Foreskin keratinocyte (primary cell): ENCODE measurements at places on chromosomes 2 and 18. TPM values are rescaled to one million over a fixed set of nuclear protein-coding genes. Genes with fewer than 3 reads are reported as not detected.
A peak's percentile ranks its signal among the peaks of the same experiment; 100 is the strongest.

DNA sequence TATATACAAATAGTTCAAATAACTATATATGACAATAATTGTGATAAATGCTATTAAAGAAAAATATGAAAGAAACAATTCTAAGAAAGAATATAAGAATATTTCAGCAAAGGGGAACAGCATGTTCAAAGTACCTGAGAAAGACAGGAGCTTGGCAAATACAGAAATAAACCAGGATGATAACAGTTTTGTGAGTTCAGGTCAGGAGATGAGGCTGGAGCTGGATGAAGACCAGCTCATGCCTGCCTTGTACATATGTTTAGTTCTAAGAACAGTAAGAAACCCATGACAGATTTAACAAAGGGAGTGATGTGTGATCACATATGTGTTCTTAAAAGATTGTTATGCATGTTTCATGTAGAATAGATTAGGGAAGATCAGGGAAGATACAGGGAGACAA lies 98.2 kb downstream of the R3HDM1 start:
- no peak for DNase-seq

DNA sequence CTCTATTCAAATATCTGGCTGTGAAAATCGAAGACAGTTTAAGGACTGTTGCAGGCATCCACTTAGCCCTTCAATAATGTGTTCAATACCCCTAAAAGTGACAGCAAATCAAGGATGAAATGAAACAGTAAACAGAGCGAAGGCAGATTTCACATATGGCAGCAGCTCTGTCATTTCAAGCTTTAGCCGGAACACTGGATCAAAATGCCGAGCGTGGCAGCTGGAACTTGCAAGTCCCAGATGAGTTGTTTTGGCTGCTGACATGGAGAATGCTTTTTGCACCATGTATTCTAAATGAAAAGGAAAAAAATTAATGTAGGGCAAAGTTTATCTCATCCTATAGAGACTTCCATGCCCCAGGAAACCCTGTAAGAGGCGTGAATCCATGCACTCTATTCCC lies 18.0 kb downstream of the LRRC30 start:
- no peak for DNase-seq

DNA sequence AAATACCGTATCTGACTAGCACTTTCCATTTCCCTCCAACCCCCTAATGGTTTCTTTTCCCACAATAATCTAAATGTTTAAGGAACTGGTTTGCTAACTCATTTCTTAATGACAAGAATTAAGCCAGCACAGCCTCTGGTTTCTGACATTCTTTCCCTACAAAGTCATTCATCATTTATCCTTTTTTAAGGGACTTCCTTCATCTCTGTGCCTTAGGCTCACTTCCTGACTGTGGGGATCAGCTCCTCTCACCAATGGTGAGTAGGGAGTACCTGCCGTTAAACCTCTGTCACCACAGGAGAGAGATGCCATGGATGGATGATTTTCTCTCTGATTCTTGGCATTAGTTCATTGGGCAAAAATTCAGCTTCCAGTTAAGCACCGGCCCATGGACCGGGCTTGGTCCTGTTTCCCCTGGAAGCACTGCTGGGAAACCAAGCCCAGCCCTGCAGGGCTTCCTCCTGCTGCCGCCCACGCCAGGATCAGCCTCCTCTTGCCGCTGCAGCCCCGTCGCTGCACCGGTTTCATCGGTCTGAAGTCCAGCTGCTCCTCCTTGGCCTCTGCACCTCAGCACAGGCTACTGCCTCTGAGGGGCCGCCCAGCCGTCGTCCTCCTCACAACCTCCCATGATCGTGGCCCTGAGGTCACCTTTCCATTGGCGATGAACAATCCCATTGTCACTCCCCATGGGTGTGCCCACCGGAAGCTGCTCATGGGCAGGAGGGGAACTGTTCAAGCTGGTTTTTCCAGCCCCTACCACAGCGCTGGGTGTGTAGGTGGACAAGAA lies 64.0 kb upstream of the ZNF516 start:
- DNase-seq: peak; percentile 22

DNA sequence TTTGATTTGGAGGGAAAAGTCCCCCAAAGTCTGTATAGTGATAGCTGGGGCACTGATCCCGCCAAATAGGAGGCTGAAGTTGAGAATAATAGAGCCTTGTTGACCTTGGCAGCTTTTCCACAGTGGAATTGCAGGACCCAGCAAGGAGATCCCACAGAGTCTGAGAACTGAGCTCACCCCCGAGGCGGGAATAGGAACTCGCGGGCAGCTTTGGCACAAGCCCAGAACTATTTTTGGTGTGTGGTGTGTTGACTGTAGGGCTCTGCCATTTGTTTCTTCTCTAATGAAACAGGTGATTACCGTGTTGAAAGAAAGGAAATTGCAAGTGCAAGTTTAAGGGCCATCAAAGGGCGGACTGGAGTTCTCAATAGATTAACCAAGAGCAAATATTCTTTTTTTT lies 34.0 kb downstream of the SH3RF3 start:
- DNase-seq: no peak

DNA sequence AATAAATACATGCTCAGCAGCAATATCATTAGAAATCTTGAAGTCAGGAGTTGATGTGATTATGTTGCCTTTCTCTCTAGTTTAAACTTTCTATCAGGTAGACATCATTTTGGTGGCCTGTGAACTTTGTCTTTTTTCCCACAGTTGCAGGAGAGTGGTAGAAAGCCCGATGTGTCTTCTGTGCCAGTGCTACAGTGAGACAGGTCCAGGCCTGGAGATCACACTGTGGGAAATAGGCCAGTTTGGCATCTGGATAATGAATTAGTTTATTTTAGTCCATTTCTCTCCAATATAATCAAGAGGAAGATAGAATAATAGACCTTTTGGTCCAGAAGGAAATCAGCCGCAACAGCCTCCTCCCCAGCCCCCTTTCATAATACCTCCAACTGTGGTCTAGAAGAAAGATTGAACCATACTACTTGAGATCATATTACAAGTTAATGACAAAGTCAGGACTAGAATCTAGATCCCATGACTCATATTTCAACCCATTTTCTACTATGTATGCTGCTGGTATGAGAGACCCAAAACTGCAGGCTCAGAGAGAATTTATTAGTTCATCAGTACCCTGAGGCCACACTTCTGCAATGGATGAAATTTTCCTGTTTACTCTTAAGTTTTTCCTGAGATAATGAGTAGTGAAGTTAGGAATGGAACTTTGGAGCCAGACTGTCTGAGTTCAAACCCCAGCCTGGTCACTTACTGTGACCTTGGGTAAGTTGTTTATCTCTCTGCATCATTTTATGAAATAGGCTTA lies 20.6 kb downstream of the KCMF1 start:
- peak; percentile 82 for DNase-seq

CCBE1 gene
- polyA plus RNA-seq: 17.2 and 31.3 TPM in 2 replicates

DNA sequence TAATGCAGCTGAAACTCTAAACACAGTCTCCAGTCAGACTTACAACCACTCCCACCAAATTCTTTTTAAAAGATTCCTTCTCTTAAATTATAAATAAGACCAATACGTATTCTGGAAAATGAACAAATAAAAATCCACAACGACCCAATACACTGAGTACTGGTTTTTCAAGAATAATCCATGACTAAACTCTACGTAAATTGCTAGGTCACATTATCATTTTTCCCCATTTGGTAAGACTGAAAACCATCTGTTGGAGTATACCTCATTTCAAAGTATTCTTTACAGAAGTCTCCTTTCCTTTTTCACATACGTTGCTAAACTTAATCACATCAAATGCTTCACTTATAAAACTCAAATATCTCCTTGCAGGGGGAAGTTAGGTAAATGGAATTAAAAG lies 6.0 kb downstream of the ZNF516 start:
- no peak for DNase-seq

DNA sequence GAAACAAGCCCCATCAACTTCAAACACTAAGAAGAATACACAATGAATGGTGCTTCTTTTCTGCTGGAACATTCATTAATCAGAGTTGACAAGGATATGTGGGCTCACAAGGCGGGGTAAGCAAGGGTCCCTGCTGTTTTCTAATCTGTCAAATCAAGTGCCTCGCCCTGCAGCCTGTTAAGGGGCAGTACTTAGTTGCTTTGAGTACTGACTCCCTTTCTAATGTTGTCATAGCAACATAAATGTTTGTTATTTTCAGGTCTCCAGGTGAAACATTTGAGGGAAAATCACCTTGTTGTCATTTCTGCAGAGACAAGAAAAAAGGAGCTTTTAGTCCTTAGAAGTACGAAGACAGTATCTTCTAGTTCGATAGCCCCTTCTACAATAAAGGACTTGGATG lies 284.7 kb upstream of the PKDCC start:
- no peak for DNase-seq

SLC16A14 gene
- polyA plus RNA-seq: 0.47 and 0.90 TPM in 2 replicates

GRCh38 chr2:192551760-192552159 lies 357.0 kb upstream of the TMEFF2 start:
- no peak for DNase-seq

DNA sequence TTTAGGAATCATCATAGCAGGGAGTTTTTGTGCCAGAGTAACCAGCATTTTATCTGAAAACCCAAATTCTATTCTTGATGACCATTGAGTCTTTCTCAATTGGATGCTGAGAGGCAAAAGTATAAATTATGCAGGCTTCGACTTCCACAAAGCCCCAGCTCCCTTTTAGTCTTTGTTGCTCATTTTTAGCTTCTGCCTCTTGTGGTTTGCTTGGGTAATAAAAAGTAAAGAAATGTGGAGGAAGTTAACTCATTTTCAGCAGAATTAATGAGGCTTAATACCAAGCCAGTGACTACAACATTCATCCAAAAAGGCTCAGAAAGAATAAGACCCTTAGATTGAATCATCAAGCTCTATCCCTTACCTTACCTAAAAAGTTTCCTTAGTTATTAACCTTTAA lies 18.6 kb downstream of the ERMN start:
- no peak for DNase-seq

LINC00305 gene
- polyA plus RNA-seq: not detected in 2 replicates

DNA sequence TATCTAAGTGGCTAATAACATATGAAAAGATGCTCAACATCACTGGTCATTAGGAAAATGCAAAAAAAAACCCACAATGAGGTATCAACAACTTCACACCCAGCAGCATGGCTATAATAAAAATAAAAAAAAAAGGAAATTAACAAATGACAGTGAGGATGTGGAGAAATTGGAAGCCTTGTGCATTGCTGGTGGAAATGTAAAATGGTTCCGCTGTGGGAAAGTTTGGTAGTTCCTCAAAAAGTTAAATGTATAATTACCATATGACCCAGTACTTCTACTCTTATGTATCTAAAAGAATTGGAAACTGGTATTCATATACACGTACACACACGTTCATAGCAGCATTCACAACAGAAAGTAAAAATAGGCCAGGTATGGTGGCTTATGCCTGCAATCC lies 15.5 kb upstream of the CACNB4 start:
- no peak for DNase-seq

- no peak for DNase-seq
These were observed 30.8 kb upstream of the ACYP2 start for GRCh38 chr2:54084600-54084999.

DNA sequence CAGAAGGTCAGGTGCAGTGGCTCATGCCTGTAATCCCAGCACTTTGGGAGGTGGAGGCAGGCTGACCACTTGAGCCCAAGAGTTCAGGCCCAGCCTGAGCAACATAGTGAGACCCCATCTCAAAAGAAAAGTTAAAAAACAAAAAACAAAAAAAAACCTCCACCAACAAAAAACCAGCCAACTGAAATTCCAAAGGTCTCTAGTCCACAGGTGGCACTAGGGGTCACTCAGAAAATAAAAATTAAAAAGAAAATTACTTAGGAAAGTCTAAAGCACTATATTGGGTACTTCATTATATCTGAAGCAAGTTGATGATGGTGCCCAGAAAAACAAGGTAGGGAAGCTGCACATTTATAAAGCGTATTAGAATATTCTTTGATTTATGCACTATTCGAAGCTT lies 26.9 kb downstream of the ANXA4 start:
- DNase-seq: no peak

DNA sequence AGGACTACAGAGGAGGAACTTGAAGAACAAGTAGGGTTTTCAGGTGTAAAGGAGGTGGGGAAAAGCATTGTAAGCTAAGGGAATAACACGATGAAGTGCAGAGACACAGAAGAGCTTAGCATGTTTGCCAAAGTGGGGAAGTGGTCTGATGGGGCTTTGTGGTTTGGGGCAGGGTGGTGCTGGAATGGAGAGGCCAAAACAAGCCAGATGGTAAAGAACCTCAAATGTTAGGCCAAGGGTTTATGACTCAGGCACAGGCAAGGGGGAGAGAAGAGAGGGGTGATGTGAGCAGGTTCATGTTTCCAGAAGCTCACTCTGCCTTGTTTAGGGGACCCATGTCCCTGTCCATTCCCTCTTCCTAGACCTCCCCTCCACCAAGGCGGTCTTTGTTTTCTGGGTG lies 104.5 kb upstream of the YWHAQ start:
- no peak for DNase-seq

GPBAR1 gene
- 0.11 and 0.12 TPM in 2 replicates for polyA plus RNA-seq

DNA sequence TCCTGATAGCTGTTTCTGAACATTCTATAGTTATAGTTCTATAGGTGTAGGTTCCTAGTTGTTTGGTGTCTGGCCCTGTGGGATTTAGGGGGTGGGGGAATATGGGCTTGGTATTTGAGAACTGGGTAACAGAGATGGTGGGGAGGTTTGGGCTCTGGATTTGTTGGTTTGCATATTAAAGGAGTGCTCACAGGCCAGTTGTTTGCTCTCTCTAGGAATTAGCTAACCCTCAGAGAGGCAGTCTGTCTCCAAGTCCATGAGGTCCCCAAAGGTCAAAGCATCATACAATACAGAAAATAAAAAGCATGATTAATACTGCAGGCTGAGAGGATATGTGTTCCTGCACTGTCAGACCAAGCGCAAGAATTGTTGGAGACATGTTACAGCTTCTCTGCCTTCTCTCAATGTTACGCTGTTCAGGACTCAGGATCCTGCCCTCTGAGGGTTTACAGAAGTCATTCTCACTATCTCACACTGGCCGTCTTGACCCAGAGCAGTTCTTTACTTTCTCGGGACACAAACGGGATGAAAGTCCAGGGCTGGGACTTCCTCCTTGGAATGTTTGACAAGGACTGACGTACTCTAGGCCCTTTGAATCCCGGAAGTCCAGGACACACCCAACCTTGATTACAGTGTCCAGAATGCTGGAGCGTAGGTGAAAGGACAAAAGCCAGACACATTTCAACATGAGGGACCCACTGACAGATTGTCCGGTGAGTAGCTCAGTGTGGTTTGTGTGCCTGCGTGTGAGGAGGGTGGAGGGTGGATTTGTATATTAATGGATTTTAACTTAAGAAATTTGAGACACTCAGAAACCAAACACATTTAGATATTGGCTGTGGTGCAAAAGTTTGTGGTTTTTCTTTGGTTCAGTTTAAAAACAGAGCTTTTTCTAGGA lies at the start of gene NOSTRIN:
NOSTRIN (plus strand) TSS at position 677 of the 898 bp plus-strand sequence; CDS start at position 687, 10 bp downstream.
- no peak for DNase-seq

- DNase-seq: peak; percentile 77
These were observed 45.0 kb downstream of the SDC1 start for GRCh38 chr2:20179755-20180594.

DNA sequence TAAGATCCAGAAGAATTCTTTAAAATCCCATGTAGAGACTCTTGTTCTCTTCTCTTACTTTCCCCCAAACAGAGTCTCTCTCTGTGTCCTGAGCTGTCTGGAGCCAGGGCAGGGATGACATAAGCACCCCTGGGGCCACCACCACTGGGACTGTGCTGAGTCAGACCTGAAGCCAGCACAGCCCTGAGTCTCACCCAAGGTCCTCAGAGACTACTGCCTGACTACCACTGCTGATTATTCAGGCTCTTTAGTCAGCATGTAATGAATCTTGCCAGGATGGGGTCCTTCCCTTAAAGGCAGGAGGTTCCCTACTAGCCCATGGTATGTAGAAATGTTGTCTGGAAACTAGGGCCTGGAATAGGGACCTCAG lies 34.9 kb upstream of the DYNC1I2 start:
- peak; percentile 85 for DNase-seq

GRCh38 chr18:9441061-9441460 lies 34.3 kb upstream of the RALBP1 start:
- no peak for DNase-seq

- DNase-seq: no peak
These were observed 88.4 kb downstream of the DSEL start for GRCh38 chr18:67428158-67428557.
